ENCODE measurements at places on chromosomes 6 and 20. TPM values are rescaled to one million over a fixed set of nuclear protein-coding genes. Genes with fewer than 3 reads are reported as not detected.

UCKL1 gene
- 21.4 TPM for total RNA-seq

TUBB1 gene
- total RNA-seq: not detected

PNPLA1 gene
- not detected for total RNA-seq

FILIP1 gene
- total RNA-seq: 6.5 TPM

IL17F gene
- not detected for total RNA-seq

PFDN4 gene
- total RNA-seq: 136 TPM

TOMM34 gene
- total RNA-seq: 48.3 TPM

All from thoracic aorta endothelial cell (primary cell).